CD4-positive, alpha-beta T cell treated with Interferon alpha-2 for 1 hour (primary cell): ENCODE measurements at places on chromosomes 7 and 10.

GRCh38 chr7:78023191-78023590 lies 224.6 kb downstream of the PHTF2 start:
- DNase-seq = no peak

GRCh38 chr7:84258628-84259027 lies 64.0 kb upstream of the SEMA3A start:
- DNase-seq = no peak

GRCh38 chr7:148337246-148337965 lies 253.2 kb upstream of the C7orf33 start:
- no peak for DNase-seq

- no peak for DNase-seq
Measured at GRCh38 chr10:117143103-117143823, 5.2 kb upstream of the VAX1 start.

GRCh38 chr10:72314263-72314662 lies 40.5 kb downstream of the DNAJB12 start:
- DNase-seq = no peak
